CD4-positive, alpha-beta T cell treated with Interferon gamma for 1 hour (primary cell): ENCODE measurements at places on chromosomes 7 and 10.

GRCh38 chr7:123538189-123538714, 3.9 kb upstream of the IQUB start:
- DNase-seq: no peak

GRCh38 chr10:91745090-91745831, 53.0 kb upstream of the TNKS2 start:
- DNase-seq: no peak

DNA sequence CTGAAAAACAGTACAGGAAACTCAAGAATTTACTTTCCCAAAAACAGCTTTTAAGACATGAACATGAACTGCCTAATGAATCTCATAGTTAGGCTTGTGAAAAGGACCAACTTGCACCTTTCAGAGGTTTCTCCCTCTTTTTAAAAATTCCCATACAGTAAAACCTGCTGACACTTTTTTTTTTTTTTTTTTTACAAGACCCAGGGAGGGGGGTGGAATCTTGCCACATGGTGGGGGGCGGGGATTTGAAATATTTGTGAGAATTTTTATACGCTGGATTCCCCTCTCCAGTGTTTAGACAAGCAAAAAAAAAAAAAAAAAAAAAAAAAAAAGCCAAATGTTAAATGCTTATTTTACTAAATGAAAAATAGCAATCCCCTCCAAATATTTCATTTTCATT, 57.4 kb downstream of the HIBADH start:
- no peak for DNase-seq

DNA sequence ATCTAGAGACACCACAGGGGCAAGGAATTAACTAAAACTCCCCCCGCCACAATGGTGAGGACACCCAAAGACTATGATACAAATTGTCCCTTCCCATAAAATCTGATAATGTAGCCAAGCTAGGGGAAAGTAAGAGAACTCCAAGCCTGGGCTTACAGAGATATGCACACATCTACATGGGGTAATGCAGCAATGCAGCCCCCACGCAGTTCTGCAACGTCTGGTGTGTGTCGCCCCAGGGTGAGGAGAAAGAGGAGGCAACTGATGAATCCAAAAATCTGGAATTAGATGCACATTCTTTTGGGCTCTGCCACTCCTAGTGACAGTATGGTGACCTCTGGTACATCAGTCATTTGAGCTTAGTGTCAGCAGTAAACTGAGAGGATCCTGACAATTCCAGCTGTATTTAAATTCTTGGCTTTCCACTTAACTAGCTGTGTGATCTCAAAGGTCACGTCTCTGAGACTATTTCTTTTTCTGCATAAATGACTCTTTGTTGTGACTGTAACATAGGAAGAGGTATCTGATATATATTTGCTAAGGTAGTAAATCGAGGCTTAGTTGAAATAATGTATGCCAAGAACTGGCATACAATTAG, 51.5 kb downstream of the PIP4K2A start:
- DNase-seq: no peak

- no peak for DNase-seq
Measured at GRCh38 chr7:451255-452225, 68.1 kb downstream of the PDGFA start.

GRCh38 chr7:109950821-109951564, 1139.9 kb upstream of the LRRN3 start:
- DNase-seq: no peak

DNA sequence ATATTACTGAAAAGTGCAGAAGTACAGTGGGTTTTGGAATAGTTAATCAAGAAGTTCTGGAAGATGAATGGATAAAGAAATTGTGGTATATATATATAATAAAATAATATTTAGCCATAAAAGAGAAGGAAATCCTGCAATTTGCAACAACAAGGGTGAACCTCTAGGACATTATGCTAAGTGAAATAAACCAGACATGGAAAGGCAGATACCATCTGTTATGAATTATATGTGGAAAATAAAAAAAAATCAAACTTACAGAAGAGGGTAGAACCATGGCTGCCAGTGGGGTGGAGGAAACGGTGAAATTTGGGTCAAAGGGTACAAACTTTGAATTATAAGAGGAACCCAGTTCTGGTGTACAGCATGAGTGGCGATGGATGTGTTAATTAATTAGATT, 162.6 kb downstream of the BICC1 start:
- DNase-seq: no peak

- DNase-seq: no peak
Measured at GRCh38 chr7:43791-44540, 148.4 kb upstream of the FAM20C start.

- DNase-seq: no peak
Measured at GRCh38 chr7:107035446-107035845, 9.1 kb upstream of the PRKAR2B start.

DNA sequence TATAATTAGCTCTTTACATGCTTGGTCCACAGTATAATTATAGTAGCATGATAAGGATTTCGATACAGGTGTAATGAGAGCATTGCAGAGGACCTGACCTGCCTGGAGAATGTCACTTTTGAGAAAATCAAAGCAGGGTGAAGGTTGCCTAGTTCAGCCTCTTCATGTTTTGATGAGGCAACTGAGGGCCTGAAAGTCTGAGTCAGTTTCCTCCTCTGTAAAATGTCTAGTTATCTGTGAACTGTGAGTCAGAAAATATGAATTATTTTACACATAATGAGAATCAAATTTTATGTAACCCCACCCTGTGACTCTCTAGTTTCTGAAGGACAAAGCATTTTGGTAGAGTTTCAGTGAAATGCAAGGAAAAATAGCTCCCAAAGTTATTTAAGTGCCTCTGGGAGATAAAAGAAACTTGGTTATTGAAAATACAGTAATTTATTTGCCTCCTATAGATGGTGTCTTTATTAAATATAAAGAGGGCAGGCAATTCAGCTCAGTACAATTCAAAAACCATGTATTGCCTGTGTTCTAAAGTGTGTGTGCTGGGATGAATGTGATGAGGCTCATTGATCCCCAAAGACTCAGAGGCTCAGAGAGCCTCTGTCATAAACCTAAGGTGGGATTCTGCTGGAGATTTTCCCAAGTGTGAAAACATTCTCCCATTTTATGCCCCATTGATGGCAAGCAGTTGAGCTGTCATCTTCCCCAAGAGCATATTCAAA, 37.3 kb upstream of the SAMD9L start:
- no peak for DNase-seq

DNA sequence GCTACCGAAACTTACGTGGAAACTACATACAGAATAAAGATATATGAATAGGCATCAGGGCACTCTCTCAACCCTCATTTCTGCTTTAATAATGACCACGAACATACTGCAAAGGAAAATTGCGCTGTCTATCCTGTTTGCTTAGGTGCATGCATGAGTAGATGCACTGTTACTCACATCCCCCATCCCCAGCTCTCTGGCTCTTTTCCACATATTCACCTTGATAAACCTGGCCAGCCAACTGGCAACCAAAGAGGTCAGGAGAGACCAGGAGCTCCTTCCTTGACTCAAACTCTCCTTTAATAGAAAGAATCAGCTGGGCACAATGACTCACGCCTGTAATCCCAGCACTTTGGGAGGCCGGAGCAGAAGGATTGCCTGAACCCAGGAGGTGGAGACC, 29.6 kb downstream of the HIBADH start:
- no peak for DNase-seq

DNA sequence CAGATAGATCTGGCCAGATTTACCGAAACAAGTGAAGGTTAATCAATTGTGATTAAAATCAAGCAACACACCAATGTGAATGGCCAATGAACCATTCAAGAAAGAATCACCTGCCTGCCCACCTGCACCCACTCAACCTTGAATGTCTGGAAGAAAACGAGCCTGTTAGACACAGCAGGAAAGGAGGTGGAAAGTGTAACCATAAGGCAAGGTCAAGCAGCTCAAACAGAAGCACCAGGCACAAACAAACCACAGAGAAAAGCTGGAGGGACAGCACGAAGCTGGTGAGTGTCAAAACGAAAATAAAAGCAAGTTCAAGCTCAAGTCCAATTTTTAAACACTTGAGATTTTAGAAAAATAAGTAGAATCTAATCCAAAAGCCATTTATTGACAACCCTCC, 64.9 kb downstream of the STEAP1B start:
- no peak for DNase-seq

- DNase-seq: no peak
Measured at GRCh38 chr10:121616291-121616690, 18.0 kb upstream of the FGFR2 start.

DNA sequence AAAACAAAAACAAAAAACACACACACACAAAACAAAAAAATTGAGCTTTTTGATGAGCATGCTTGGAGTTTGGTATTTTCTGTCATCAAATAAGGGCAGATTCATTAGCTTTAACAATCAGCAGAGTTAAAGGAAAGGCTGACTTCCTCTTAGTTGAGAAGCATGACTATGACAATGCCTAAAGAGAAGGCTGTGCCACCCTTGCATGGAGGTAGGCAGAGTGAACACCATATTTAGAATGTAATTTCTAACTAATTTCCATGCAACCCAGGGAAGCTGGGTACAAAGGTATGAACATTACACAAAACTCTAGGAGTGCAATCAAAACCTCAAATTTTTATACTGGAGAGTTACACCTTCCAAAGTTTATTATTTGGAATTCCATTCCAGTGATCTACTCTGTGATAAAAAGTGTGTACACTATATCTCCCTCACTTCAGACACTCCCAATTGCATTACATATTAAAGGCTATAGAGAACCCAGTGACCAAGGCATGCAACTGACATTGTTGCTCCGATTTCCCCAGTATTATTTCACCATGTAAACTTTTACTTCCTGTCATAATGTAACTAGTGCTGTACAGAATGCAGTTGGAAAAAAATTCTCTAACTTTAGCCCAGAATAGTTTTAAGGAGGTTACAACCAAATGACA, 9.4 kb upstream of the CYCS start:
- no peak for DNase-seq

DNA sequence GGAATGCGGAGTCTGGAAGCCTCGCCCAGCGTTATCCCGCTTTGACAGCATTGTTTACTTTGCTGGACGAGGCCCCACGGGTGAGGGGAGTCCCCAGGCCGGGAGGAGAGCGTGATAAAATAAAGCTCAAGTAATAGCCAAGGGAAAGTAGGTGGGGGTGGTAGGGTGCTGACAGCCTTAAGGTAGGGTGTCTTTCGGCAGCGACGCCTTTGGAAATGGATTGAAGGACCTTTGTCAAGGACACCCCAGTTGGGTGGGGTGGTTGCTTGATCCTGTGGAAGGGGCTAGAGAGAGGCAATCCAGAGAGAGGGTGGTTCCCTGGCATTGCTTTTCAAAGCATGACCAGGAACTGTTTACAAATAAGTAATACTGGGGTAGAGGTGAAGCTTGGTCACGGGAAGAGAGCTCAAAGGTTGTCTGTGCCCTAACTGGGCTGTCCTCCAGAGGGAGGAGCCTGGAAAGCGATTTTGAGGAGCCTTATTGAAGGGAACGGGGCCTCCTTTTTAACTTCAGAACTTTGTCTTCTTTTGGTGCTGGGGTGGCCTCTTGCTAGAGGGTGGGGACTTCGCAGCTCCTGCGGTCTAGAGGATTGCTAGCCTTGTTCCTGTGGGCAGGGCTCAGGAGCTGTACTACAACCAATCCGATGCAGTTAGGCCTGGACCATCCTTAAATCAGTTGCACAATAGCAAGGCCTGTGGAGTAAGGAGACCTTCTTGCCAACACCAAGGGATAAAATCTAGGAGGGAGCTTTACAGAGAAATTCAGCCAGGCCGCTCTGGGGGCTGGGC, 1.3 kb downstream of the EIF4EBP2 start:
- DNase-seq: peak; percentile 50

DNA sequence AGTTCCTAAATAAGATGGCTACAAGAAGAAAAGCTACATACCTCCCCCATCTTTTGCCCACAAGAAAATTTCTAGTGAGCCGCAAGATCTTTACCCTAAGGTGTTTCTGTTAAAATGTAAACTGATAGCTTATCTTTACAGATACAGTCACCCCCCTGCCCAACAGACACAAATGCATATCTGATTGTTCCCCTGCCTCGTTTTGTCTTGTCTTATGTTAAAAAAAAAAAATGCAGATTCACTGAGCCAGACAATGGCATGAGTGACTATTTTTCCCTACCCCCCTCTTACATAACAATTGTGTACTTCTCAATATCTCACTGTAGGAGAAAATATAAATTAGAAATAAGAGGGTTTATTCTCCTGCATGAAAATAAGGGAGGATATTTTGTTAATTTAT, 8.5 kb downstream of the ZNF138 start:
- DNase-seq: no peak

DNA sequence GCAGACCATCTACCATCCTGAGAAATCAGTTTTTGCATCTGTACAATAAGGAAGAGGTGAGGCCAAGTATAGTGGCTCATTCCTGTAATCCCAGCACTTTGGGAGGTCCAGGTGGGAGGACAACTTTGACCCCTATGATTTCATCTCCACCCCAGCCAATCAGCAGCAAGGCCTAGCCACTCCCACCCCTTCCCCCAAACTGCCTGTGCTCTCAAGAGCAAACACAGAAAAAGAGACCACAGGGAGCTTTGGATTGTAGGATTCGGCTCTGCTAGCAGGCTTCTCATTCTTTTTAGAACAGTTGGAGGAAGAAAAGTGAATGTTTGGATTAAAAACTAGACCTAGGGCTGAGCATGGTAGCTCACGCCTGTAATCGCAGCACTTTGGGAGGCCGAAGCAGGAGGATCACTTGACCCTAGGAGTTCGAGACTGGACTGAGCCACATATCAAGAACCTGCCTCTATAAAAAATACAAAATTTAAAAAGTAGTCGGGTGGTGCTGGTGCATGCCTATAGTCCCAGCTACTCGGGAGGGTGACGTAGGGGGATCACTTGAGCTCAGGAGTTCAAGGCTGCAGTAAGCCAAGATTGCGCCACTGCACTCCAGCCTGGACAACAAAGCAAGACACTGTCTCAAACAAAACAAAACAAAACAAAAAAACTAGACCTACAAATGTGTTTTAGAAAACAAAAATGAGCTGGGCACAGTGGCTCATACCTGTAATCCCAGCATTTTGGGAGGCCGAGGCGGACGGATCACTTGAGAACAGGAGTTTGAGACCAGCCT, 25.1 kb upstream of the PROSER2 start:
- no peak for DNase-seq

GRCh38 chr7:130419658-130420057, 21.2 kb downstream of the CEP41 start:
- DNase-seq: peak; percentile 1

GRCh38 chr10:78176320-78177317, 143.0 kb downstream of the RPS24 start:
- no peak for DNase-seq

- DNase-seq: no peak
Measured at GRCh38 chr10:34593930-34594329, 221.2 kb downstream of the PARD3 start.

DNA sequence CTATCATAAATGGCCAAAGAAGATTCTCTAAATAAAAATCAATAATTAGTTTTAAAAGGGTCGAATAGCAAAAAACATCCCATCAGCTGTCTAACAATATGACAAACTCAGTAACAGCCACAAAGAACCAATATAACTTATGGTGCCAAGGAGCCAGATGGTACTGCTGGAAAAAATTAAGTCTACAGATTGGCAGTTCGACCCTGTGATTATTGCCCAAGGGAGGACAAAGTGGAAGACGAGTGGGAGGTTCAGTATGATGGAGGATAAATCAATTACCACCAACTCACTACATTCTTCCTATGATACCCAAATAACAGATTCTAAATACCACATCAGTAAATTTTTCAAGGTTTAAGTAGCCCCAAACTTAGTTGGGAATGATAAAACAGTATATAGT, 49.0 kb downstream of the SKAP2 start:
- no peak for DNase-seq
